ENCODE measurements at places on chromosomes 4 and X. TPM values are rescaled to one million over a fixed set of nuclear protein-coding genes. Genes with fewer than 3 reads are reported as not detected.

- no peak for DNase-seq
Measured at GRCh38 chr4:114752391-114753165, 154.0 kb downstream of the UGT8 start.

DNA sequence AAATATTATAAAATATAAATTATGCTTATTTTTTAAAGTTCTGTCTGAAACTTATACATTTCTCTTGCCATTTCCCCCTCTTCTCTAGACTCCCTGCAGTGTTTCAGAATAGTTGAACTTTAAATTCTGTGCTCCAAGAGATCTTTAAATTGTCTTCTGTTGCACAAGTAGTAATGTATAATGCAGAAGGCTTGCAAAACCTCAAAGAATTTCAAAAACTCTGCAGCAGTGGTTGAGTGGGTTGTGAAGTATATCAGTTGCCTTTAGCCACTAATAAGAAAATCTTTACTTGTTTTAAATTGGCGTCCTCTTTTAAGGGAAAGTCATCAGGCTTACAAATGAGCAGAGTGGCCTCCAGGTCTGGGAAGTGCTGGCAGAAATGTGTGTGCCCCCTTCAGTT lies 1153.3 kb upstream of the PABPC4L start:
- DNase-seq: no peak

Gene AFP
- total RNA-seq: not detected

Gene ANKRD50
- total RNA-seq: 0.23 TPM

DNA sequence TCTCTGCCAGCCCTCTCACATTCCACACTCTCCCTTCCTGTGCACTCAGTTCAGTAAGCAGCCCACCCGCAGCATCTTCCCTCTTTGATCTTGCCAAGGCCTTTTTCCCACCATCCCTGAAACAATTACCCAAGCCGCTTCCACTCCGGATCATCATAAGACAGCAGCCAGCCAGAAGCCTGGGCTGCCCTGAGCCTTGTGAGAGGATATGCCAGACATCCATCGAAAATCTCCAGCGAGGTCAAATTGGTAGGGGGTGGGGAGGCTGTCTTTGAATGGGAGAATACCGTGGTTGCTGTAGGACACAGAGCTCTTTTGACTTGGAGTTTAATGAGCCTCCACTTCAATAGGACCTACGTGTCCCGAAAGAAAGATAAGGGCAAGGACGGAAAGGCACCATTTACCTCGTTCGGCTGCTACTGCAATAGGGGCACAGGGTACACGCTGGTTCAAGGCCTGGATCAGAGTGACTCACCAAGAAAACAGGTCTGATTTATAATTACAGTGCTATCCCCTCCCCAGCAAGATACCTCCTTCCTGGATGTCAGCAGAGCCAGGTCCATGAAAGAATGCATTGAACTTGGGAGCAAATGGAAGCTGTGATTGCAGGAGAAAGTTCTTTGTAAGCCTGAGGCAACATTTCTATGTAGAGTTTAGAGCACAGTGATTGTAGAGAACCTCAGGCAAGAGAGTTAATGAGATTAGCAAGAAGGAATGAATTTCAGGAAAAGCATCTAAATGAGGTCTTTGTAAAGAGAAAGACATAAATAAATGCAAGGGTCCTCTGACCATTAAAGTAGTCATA lies 39.5 kb downstream of the AMOT start:
- DNase-seq: no peak
